ENCODE measurements at places on chromosomes 2 and 18.
A peak's percentile ranks its signal among the peaks of the same experiment; 100 is the strongest.

- DNase-seq, result peak; percentile 14
Observed at GRCh38 chr2:163692611-163693482, 43.0 kb downstream of the FIGN start.

- no peak for DNase-seq
Observed at GRCh38 chr18:58861353-58861752, 3.3 kb upstream of the ZNF532 start.

DNA sequence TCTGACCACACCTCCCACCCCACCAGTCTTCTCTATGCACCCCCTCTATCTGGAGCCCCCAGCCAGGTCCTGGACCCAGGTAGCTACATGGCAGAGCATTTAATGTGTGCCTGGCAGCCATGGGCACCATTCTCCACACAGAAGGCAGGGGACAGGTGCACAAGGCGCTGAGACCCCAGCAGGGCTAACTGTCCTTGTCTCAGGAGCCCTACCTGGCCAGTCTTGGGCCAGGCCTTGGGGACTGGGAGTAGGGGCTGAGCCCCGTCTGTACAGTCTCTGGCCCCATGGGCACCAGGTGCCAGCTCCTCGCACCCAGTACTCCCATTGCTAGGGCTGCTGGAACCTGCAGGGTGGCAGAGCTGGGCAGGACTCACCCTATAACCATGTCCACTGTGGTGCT is 2.9 kb downstream of the GNLY start:
- DNase-seq, result no peak

GRCh38 chr2:162126527-162126926 is 25.5 kb downstream of the GCG start:
- no peak for DNase-seq

DNA sequence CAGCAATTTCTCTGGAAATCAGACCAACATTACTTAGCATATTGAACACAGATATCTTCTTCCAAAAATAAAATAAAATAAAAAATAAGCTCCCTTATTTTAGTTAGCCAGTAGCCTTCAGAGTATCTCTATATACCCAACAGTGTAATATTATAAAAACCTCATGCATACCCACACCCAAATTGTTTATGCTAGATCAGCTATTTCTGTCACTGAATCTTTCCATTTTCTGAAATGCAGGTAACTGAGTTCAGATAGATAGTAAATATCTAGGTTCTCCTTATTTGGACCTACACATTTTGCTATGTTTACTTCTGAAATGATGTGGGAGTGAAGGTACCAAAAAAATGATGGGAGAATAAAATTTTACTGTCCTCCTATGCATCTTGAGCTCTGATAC is 39.9 kb downstream of the TTC21B start:
- no peak for DNase-seq

- DNase-seq, result no peak
Observed at GRCh38 chr2:168091986-168092385, 155.4 kb downstream of the STK39 start.

GRCh38 chr18:76515576-76515975 is 20.5 kb upstream of the ZNF516 start:
- no peak for DNase-seq

- DNase-seq, result peak; percentile 14
Observed at GRCh38 chr2:239227661-239228371, 173.0 kb downstream of the HDAC4 start.

Data from ELR (cell line).